ENCODE measurements at places on chromosomes 16 and 17.

DNA sequence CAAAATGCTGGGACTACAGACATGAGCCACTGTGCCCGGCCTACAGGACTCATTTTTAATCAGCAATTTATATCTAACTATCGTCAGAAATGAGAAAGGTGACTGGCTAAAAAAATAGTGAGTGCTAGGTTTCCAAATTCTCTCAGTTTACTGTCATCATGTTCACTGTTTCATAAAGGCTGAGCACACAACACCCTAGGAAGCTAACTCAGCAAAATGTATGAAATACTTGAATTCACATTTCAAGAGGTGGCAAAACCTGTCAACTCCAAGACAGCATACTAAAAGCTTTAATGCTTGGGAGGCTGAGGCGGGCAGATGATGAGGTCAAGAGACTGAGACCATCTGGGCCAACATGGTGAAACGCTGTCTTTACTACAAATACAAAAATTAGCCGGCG, 16.7 kb downstream of the WDR45B start:
- no peak for DNase-seq

GRCh38 chr17:39212841-39213480, 12.8 kb downstream of the STAC2 start:
- DNase-seq = no peak

DNA sequence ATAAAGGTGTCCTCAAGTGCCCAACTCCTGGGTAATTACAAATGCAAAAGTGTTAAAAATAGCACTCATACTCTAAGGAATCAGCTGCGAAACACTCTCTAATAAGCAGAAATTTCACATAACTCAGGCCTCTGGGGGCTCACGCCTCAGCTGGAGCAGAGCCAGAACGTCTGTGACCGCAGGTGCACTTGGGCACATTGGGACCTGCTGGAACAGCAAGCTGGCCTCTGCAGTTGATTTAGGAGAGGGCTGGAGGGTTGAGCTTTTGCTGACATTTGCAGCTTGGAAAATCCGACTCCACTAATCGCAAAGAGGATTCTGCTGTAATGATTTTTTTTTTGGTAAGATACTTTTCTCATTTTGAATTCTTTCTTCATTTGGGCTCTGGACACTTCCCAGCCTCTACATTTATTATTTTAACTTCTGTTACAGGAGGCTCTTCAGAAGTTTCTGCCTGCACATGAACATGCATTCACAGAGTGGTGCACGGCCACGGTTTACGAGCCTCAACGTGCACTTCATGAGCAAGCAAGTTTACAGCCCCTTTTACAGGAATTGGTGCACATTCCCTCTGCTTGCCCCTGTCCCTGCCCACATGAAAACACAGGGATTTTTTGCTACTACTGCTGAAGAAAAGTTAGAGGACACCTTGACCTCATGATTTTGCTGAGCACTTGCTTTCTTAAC, 4.1 kb upstream of the SNTB2 start:
- no peak for DNase-seq

GRCh38 chr17:20172376-20172775, 163.2 kb downstream of the SPECC1 start:
- no peak for DNase-seq

GRCh38 chr17:14098246-14098645, 28.9 kb downstream of the COX10 start:
- DNase-seq = no peak

GRCh38 chr17:67518876-67519275, 141.8 kb downstream of the PITPNC1 start:
- DNase-seq = no peak

GRCh38 chr17:51430591-51430990, 170.2 kb downstream of the UTP18 start:
- no peak for DNase-seq

- DNase-seq = peak; percentile 36
Measured at GRCh38 chr17:29588562-29589411, 661 bp downstream of the GIT1 start.

- no peak for DNase-seq
Measured at GRCh38 chr17:17387498-17388362, 84.6 kb downstream of the NT5M start.

- no peak for DNase-seq
Measured at GRCh38 chr16:86039606-86040005, 140.6 kb downstream of the IRF8 start.

- DNase-seq = no peak
Measured at GRCh38 chr17:6259899-6260298, 175.0 kb downstream of the AIPL1 start.

DNA sequence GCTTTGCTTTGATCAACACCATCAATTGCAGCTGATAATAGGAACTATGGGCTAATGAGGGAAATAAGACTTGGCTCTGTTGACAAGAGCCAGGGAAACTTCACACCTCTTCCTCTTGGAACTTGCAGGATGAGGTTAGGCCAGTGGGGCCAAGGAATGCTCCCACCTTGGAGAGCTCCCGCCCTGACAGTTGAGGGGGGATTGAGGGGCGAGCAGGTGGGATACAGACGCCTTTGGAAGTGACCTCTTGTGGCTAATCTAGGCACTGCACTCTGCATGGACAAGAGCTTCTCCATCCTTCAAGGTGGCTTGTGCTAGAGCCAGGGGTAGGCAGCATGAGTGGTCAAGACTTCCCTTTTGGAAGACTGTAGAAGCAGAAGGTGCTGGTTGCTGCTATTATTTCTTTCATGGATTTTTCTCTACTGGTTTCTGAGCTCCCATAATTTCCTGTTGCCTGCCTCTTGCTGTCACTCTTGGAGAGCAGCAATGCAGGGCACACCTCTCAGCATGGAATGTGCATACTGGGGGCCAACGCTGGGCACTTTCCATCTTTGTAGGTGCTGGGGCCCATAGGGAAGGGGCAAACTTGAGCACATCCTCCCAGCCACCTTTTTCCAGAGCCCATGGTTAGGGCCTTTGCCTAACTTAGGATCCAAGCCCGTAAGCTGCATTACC, 2.3 kb upstream of the PHF12 start:
- no peak for DNase-seq

- DNase-seq = peak; percentile 41
Measured at GRCh38 chr17:59914274-59914854, 21.4 kb downstream of the RPS6KB1 start.

- peak; percentile 27 for DNase-seq
Measured at GRCh38 chr17:14302091-14302430, 1.2 kb downstream of the HS3ST3B1 start.

- no peak for DNase-seq
Measured at GRCh38 chr16:60729051-60729450, 1307.2 kb downstream of the CDH8 start.

GRCh38 chr16:81706327-81707295, 72.5 kb upstream of the PLCG2 start:
- DNase-seq = no peak

DNA sequence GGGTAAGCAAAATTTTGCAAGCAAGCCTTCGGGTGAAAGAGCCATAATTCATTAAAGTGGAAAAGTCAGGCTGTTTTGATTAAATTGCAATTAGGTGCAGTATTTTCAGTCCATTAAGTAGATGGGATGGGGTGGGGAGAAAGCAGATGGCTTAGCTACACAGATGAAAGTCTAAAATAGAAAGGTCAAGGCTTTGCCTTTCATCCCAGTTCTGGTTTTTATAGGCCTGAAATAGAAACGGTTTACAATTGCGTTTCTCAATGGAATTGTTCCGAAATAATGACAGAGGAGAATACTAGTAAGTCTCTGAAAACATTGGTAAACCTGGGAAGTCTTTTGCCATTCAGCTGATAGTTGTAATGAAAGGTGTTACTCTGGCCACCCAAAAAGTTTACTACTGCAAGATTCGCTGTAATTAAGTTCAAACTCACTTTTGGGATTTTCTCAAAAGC, 1.5 kb downstream of the PPM1E start:
- no peak for DNase-seq

- DNase-seq = no peak
Measured at GRCh38 chr17:46124695-46125592, 68.3 kb downstream of the KANSL1 start.

DNA sequence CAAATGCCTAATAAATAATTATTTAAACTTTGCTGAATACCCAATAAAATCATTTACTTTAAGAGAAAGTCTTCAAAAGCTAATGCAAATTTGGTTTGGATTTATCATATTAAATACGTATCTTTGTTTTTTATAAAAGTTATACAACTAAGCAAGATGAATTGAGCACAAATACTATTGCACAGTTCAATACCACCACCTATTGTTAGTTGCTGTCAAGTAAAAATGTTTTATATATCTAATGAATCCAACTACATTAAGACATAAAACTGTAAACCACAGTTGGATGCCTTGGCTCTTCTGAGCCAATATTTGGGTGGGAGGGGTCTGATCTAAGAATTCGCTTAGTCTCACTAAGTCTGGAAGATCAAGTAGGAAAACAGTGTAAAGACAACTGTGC, 7.7 kb downstream of the FBXL20 start:
- DNase-seq = no peak

- peak; percentile 79 for DNase-seq
Measured at GRCh38 chr16:67666559-67667452, at the start of the genes C16orf86 and ENKD1. Gene C16orf86 (plus strand): TSS chr16:67666814. CDS start chr16:67666971, 157 bp downstream. Gene ENKD1 (minus strand): TSS chr16:67666750. CDS start chr16:67666442, 308 bp downstream.

All from T-helper 1 cell (primary cell).